ENCODE measurements at places on chromosomes 13 and 19.
A peak's percentile ranks its signal among the peaks of the same experiment; 100 is the strongest.

- DNase-seq = no peak
Observed at GRCh38 chr19:18308948-18309325, 13.9 kb downstream of the LSM4 start.

- DNase-seq = no peak
Observed at GRCh38 chr19:28841531-28841930, 371.4 kb downstream of the UQCRFS1 start.

DNA sequence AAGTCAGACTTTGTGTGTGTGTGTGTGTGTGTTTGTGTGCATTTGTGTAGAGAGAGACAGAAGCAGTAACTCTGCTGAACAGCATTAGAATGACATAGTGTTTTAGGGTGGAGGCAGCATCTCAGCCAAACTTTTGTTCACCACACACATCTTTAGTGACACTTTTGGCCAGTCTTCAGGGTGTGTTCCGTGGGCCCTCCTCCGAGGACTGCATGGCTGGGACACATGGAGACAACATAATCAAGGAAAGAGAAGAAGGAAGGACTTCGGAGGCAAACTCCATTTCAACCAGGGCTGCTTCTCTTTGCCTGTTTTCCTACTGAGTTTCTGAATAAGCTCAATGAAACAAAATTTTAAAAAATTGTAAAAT lies 205.1 kb downstream of the LHFPL6 start:
- no peak for DNase-seq

GRCh38 chr19:45455707-45456499 lies 11.9 kb upstream of the FOSB start:
- peak; percentile 64 for DNase-seq

DNA sequence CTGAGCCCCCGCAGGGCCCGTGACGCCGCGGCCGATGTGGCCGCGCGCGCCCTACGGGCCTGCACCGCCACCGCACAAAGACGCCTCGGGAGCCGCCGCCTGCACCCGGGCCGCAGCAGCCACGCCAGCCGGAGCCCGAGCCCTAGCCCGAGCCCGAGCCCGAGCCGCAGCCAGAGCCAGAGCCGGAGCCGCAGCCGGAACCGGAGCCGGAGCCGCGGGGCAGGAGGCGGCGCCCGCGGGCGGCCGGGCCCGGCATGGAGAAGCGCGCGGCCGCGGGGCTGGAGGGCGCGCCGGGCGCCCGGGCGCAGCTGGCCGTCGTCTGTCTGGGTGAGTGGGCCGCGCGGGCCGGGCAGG lies 379 bp downstream of the LRP3 start:
- DNase-seq = no peak

DNA sequence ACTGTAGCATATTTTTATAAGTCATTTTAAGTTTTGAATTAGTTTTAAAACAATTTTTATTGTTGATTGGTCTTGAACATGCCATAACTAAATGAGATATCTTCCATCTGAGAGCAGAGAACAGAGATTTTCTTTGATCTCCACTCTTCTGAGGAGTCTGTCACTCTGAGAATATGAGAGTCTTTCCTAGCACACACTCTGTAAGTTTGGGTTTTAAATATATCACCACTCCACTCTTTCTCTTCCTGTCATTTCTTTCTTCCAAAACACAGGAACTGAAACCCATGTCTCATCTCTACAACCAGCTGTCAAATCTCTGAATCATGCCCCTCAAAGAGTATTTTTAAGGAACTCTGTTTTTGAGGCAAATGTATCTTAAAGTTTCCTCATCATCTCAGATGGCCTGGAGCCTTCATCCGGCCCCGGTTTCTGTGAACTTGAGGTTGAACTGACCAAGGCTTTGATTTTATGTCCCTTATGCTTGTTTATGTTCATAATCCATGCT lies 698.2 kb upstream of the SGCG start:
- no peak for DNase-seq

DNA sequence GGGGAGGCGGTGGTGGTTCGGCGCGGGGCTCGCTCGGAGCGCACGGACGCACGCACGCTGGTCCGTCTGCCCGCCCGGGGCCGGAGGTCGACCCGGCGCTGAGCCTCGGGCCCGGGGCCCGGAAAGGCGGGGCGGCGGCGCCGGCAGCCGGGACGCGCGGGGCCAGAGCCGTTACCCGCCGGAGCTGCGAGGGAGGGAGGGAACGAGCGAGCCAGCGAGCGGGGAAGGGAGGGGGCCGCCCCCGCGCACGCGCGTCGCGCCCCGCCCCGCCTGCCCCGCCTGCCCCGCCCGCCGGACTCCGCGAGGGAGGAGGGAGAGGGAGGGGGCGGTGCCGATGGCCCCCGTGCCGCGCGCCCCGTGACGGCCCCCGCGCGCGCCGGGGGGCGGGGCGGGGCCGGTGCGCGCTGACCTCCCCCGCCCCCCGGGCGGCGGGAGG lies 15.0 kb downstream of the CIC start:
- DNase-seq = peak; percentile 70

- peak; percentile 19 for DNase-seq
Observed at GRCh38 chr19:4636151-4636717, 3.1 kb upstream of the TNFAIP8L1 start.

- no peak for DNase-seq
Observed at GRCh38 chr13:30857636-30858035, 48.4 kb upstream of the MEDAG start.

DNA sequence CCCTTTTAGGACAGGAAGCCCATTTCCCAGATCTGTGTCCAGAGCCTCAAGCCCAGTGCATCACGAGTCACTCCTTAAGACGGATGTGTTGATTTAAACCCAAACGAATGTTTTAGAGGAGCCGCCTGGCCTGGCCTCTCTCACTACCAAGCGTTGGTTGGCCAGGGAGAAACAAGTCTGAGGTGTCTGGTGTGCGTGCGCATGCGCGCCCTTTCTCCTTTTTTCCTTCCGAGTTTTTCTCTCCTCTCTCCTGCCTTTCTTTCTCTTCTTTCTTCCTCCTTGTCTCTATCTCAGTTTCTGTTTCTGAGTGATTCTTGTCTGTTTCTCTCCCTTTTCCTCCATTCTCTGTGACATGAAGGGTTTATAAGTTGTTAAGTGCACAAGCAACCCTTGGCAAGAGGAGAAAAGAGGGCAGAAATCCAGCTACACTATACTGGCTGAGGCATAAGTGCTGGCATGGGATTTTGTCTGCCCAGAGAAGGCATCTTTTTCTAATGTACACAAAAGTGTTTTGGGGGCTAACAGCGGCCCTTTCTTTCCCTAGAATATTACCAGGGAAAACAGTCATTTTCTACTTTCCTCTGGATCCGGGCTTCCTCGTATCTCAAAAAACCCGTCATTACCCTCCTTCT lies 170.5 kb downstream of the DNAJC15 start:
- no peak for DNase-seq

GRCh38 chr19:50875795-50876422 lies 2.7 kb downstream of the KLK2 start:
- DNase-seq = no peak

DNA sequence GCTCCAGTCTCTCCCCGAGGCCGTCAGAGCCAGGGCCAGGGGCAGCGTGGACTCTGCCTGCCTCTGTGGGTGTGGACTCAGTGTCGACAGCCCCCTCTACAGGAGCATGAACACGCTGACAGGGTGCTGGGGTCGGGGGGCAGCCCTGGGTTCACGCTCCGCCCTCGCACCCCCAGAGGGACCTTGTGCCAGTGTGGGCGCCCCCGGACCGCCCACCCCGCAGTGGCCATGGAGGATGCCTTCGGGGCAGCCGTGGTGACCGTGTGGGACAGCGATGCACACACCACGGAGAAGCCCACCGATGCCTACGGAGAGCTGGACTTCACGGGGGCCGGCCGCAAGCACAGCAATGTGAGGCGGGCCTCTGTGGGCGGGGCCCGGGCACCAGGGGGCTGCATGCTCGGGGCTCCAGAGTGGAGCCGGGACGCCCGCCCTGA lies 8.3 kb downstream of the TRPM4 start:
- no peak for DNase-seq

- peak; percentile 85 for DNase-seq
Observed at GRCh38 chr13:49495783-49496762, at the start of gene PHF11. Gene PHF11, plus strand, starts transcription at chr13:49495953. Its CDS starts 49 bp downstream, at chr13:49496002.

DNA sequence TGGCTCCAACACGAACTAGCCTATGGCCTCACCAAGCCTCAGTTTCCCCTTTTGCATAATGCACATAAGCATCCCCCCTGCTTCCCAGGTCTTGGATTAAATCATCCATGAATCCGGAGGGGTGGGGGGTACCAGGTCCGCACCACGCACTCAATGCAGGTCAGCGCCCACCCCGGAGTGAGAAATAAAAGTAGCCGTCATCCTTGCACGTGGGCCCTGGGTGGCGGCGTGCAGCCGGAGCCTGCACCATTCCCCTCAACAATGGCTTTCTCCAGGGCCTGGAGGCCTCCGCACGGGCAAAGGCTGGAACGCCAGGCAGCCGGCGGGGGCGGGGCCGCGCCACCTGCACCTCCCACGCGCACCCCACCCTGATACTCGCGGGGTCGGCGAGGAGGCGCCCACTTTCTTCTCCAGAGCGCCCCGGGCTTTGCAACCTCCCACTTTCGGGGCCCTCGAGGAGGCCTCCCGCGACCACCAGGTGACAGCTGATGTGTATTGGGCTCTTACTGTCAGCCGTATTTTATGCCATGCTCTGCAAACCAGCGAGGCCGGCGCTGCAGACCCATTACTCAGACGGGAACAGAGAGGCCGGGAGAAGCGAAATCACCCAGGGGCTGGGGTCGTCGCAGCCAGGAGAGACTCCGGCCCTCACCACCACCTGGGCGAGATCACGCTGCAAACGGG lies 767 bp upstream of the GADD45B start:
- DNase-seq = peak; percentile 52

DNA sequence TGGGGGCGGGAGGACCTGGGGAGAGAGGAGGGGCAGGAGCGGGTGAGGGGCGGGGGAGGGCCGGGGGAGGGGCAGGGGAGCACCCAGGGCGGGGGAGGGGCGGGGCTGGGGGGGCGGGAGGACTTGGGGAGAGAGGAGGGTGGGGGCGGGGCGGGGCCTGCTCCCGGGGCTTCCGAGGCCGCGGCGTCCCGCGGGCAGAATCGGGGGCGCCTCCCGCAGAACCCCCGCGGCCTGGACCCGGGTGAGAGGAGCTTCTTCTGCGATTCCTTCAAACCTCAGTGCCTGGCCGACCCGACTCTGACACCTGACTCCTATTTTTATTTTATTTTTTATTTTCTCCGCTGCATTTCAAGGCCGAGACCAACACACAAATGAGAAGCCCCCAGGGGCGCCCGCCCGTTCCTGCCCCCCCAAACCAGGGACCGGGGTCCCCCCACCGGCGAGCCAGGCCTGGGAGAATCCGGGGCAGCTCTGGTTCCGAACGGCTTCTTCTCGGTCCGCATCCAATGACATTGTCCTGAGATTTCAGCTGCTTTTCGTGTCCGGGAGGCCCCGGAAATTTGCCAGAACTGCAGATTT lies 470 bp upstream of the GRTP1 start:
- no peak for DNase-seq

- DNase-seq = no peak
Observed at GRCh38 chr19:44879309-44880065, 11.6 kb upstream of the TOMM40 start.

DNA sequence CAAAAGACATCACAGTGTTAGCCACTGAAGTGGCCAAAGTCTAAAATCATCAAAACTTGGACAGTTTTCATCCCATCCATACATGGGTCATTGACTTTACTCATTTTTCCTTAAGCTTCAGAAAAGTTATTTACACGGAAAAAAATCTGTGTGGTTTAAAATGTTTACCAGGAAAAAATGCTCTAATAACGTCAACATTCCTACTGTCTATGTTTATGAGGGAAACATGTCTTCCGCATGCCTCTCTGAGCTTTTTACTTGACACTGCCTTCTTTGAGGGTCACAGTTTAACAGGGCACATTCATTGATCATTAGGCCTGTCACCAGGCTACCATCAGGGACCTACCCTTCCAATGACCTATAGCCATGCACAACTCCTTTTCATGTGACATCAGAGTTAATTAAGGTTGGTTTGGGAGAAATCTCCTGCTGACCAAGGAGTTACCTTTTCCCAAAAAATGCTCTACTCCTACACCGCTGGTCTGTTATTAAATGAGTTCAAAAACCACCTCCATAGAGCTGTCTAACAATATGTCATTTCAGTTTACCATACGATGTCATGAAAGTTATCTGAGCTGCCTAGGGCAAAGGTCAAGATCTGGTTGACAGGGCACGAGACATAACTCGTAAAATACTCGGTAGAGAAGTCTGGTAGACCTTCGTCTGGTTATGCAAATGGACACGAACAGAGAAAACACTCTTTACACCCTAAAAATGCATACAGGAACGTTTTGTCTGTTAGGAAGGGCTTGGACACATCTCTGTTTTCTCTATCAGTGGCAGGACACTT lies 17.8 kb downstream of the FLT1 start:
- no peak for DNase-seq

GRCh38 chr13:44237881-44238421 lies 135.7 kb upstream of the SERP2 start:
- no peak for DNase-seq

- DNase-seq = peak; percentile 65
Observed at GRCh38 chr19:18589380-18590272, 1.0 kb downstream of the REX1BD start.

GRCh38 chr19:54266133-54266532 lies 9.1 kb upstream of the LILRB5 start:
- peak; percentile 60 for DNase-seq

- no peak for DNase-seq
Observed at GRCh38 chr13:96091164-96092117, 1.5 kb downstream of the HS6ST3 start.

DNA sequence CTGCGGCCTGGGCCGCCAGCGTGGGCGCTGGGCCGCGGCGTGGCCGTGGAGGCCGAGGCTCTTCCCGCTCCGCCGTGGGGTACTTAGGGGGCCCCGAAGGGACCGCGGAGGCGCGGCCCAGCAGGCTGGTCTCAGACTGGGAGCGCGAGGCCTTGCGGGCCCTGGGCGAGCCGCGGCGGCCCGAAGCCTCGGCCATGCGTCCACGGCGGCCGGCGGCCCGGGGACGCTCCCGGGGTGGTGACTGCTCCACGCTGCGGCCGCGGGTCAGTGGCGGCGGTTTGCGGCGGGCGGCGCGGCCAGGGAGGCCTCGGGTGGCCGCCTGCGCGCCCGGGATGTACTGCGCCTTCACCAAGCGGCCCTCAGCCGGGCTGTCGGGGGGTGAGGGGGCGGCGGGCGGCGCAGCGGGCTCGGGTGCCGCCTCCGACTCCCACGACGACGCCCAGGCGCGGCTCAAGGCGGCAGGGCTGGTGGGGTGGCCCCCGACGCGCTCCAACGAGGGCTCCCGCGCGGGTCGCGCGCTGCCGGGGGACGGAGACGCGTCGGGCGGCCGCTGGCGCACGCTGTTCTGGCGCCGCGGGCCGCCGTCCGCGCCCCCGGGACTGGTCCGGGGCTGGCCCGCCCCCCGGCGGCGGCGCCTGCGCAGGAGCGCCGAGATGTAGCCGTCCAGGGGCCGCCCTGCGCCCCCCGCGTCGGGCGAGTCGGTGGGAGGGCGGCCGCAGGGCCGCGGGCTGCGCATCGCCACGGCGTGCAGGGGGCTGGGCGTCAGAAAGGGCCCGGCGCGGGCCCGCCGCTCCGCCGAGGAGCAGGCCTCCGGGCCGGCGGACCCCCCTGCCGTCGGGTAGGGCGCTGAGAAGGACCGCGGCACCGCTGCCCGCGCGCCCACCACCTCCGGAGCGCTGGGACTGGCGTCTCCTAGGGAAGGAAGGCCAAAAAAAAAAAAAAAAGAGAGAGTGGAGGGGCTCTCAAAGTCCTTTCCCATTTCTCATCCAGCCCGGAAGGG lies 11.7 kb downstream of the DACT3 start:
- DNase-seq = no peak

GRCh38 chr13:108193806-108194205 lies 21.5 kb downstream of the LIG4 start:
- DNase-seq = no peak

Measured in T-cell (primary cell).